ENCODE measurements at places on chromosomes 4 and X.

DNA sequence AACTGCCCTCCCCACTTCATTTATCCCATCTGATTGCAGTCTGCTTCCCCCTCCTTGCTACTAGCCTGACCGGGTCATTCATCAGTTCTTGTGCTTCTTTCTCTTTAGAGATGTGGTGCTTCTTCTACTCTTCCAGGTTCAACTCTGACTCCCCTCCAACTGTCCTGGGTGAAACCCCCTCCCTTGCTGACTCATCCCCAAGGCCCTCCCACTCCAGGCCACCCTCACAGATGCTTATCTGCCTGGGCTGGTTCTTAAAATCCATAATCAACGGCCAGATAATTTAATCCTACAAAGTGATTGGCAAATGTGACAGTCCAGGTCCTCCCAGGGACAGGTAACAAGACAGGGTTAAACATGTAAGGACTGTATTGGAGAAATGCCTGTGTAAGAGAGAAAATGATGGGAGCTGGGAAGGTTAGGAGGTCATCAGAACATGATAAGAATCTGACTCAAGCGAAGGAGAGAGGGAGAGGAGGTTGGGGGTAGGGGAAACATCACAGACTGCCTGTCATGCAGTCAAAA lies 182.8 kb upstream of the C1QTNF7 start:
- no peak for DNase-seq

DNA sequence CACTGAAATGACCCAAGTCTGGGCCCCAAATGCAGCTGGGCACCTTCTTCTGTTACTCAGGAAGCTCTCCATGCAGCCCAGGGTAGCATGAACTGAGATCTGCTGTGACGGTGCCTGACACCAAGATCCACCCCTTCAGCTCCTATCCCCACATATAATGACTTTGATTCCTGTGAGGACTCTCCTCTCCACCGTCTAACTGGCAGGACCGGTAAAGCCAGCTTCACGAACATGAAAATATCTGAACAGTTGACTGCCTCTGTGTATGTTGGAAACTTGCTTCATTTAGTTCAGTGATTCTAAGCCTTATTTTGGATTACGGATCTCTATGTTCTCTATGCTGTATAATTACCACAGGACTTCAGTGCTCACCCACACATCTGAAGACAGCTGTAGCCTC lies 115.5 kb upstream of the TMEM150C start:
- DNase-seq: no peak

DNA sequence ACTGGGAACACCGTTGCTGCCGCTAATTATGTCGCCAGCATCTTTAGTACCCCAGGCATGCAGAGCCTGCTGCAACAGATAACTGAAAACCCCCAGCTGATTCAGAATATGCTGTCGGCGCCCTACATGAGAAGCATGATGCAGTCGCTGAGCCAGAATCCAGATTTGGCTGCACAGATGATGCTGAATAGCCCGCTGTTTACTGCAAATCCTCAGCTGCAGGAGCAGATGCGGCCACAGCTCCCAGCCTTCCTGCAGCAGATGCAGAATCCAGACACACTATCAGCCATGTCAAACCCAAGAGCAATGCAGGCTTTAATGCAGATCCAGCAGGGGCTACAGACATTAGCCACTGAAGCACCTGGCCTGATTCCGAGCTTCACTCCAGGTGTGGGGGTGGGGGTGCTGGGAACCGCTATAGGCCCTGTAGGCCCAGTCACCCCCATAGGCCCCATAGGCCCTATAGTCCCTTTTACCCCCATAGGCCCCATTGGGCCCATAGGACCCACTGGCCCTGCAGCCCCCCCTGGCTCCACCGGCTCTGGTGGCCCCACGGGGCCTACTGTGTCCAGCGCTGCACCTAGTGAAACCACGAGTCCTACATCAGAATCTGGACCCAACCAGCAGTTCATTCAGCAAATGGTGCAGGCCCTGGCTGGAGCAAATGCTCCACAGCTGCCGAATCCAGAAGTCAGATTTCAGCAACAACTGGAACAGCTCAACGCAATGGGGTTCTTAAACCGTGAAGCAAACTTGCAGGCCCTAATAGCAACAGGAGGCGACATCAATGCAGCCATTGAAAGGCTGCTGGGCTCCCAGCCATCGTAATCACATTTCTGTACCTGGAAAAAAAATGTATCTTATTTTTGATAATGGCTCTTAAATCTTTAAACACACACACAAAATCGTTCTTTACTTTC lies 1.8 kb downstream of the UBQLN2 start:
- no peak for DNase-seq

DNA sequence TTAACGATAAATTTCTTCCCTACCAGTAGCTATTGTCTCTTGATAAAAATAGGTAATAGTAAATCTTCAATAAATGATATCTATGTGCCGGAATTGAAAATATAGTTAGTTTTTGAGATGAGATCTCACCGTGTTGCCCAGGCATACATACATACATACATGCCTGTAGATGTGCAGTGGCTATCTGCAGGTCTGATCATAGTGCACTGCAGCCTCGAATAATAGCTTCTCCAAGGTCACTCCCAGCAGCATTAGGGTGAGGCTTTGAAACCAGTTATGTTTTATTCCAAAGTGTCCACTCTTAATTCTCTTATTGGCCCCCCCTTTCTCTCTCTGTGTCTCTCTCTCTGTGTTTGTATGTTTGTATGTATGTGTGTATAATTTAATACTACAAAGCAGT lies 37.5 kb downstream of the ZFX start:
- DNase-seq: no peak

DNA sequence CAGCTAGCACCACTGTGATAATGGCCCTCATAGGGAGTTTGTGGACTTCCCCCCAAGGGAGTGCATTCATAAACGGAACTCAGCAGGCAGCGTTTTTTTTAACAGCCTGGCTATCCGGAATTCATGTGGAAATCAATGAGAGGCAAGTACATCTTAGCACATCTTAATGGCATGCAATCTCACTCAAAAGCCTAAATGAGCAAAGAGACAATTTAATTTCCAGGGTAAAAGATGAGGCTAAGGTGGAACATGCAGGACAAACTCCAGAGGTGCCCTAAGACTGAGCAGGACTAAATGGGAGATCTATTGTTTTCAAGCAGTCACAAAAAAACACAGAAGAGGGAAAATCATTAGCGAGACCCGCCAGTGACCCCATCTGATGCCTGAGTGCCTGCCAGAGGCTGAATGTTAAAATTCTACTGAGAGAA lies 243.5 kb upstream of the KCNIP4 start:
- no peak for DNase-seq

GRCh38 chr4:124032035-124032434 lies 635.4 kb downstream of the SPRY1 start:
- no peak for DNase-seq

DNA sequence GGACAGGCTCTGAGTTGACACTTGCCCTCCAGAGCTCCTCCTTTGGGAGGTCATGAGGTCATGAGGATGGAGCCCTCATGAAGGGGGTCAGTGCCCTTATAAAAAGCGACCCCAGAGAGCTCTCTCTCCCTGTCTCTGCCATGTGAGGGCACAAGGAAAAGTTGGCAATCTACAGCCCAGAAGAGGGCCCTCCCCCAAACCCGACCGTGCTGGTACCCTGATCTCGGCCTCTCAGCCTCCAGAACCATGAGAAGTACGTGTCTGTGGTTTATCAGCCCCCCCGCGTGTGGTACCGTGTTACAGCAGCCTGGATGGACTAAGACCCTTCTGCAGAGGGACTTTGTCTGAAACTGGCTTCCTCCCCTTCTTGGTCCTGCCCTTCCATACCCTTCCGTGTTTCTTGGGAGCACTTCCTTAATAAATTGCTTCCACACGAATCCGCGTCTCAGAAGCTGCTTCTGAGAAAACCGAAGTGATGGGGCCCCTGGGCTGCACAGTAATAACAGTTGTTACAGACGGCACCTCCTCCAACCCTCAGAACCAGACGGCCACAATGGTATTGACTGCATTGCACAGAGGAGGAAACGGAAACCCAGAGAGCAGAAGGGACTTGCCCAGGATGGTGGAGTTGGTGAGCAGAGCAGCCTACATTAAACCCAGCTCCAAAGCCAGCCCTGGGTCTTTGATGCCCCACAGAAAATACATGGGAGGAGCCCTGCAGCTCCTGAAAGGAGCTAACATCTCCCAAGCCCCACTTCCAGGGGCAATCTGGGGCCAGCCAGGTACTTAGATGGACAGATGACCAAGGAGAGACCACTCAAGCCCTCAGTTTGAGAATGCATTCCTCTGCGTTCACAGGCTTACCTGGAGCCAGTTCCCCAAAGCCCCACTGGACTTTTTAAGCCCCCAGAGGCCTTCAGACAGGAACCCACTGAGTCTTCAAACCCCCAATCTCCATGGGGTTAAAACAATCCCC lies 242.7 kb downstream of the BCOR start:
- no peak for DNase-seq

- DNase-seq: peak; percentile 84
These were observed 122.7 kb upstream of the PSAPL1 start for GRCh38 chr4:7557456-7557855.

DNA sequence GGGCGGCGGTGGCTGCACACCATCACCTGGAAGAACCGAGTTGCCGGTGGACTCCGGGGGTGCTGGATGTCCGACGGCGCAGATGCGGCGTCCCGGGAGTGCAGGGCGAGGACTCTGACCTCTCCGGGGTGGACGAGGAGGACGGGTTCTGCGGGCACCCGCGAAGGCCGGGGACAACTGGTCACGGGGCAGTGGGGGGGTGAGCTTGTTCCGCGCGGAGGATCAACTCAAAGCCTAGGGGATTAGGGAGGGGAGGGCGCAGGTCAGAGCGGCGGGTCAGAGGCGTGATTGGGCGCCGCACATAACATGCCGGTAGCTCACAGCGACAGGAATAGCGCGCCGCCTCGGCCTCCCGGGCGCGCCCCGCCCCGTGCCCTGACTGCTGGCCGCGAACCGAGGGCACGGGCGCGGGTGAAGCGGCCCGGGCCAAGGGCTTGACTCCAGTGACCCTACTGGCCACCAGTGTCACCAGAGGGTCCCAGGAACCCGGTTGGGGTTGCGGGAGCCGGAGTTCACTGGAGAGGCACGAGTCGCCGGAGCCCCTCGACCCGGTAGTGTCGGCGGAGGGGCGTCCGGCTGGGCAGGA lies at the start of gene KLHL34:
Gene KLHL34, minus strand, starts transcription at position 179 of the 586 bp plus-strand sequence. CDS start 542 bp downstream, outside the sequence.
- DNase-seq: no peak

DNA sequence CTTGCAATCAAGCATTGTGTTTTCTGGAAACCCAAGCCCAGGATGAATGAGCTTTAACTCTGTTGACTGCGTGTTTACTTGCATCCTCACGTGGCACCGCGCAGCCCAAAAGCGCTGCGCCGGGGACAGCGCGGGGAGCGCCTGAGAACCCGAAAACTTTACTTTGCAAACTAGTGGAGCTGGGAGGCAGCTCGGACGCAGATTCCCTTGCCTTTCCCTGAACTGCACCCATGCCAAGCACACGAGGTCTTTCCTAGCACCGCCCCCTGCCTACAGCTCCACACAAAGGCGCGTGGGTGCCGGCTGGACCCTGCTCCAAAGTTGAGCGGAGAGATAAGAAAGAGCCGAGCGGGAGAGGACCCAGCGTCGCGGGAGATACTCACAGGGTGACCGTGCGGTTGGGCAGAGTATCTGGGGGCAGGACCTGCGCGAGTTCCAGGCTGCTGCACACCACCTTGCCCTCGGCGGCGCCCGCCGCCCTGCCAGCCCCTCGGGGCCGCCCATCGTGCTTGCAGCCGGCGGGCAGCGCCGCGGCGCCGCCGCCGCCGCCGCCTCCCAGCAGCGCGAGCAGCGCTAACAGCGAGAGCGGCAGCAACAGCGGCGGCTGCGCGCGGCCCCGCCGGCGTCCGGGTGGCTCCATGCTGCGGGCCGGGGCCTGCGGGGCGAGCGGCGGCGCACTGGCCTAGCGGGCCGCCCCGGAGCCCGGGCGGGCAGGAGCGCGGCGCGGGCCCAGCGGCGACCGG lies 550 bp downstream of the ADGRA3 start:
- no peak for DNase-seq

DNA sequence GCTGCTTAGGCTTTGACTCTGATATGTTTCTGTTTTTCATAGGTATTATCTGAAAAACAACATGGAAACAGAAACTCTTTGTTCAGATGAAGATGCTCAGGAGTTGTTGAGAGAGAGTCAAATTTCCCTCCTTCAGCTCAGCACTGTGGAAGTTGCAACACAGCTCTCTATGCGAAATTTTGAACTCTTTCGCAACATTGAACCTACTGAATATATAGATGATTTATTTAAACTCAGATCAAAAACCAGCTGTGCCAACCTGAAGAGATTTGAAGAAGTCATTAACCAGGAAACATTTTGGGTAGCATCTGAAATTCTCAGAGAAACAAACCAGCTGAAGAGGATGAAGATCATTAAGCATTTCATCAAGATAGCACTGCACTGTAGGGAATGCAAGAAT lies 238.6 kb downstream of the RAPGEF2 start:
- DNase-seq: no peak

DNA sequence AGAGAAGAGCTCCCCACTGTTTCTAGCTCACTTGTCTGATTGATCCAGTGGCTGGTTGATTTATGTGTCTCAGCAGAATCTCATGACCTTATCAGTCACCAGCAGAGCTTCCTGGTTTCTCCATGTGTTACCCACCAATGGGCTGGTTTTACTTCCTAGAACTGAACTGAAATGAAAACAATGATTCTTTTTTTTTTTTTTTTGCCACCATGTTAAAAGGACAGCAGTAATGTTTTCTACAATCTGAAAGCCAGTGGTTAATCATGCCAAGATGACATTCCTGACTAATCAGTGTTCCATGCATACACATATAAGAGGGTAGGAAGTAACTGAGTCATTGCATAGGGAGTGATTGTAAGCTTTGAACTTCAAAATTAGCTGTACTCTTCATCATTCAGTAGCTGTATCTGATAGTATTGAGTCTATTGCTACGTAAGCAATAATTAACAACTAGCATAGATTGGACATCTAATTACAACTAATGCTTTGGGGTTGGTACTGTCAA lies 67.7 kb downstream of the SLC4A4 start:
- DNase-seq: peak; percentile 22

DNA sequence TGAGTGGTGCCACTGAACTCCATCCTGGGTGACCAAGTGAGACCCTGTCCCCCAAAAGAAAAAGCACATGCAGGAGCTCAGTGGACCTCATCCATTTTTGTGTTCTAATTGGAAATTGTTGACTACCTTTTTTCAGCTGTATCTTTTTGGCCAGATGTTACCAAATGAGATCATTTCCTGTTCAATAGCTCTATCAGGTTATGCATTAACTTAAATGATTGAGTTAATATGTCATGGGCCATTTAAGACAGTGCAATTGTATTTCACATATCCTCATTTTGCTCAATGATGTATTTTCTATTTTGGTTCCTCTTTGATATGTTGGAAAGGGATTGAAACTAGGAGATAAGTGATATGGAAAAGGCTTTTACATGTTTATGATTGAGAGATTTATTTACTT lies 26.2 kb upstream of the RHOH start:
- no peak for DNase-seq

DNA sequence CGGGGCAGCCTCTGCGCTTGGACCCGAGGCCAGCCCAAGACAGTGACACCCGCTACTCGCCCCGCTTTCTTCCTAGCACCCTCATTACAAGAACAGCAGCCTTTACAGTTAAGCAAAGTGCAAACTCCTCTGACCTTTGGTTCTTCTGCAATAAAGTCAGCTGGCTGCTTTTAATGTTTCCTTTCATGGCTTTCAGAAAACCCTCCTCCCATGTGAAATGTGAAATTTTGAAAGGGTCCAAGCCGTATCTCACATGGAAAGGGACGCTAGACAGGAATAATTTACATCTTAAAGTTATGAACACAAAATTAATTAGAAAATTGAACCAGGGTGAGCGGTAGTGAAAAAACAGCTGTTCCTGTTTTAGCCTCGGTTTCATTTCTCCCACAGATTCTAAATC lies 520.1 kb upstream of the FRG1 start:
- no peak for DNase-seq

- DNase-seq: no peak
These were observed 485.1 kb upstream of the TENM3 start for GRCh38 chr4:181757910-181758660.

GRCh38 chr4:33013282-33013681 lies 2293.1 kb downstream of the PCDH7 start:
- DNase-seq: no peak
